ENCODE measurements at places on chromosomes 1 and 21. TPM values are rescaled to one million over a fixed set of nuclear protein-coding genes. Genes with fewer than 3 reads are reported as not detected.

Gene TDRD5
- not detected for total RNA-seq

Gene SMIM11
- 2.7 TPM for total RNA-seq

Gene MYCL
- not detected for total RNA-seq

Gene COL11A1
- total RNA-seq, result not detected

Gene CXADR
- total RNA-seq, result 0.26 TPM

Gene RAD54L
- total RNA-seq, result 63.9 TPM

GRCh38 chr1:167489571-167490340 lies 28.6 kb downstream of the CD247 start:
- no peaks in the 10 kb centered on the region for H3K27me3 ChIP-seq
- peak overlapping the region; percentile 84 for H3K27ac ChIP-seq
- H3K36me3 ChIP-seq, result peaks cover 79% of the 10 kb centered on the region
- H3K4me3 ChIP-seq, result peak overlapping the region; percentile 53
- peak; percentile 62 for DNase-seq

- H3K27ac ChIP-seq, result no peak overlapping the region
- DNase-seq, result no peak
- H3K4me3 ChIP-seq, result no peak overlapping the region
- H3K27me3 ChIP-seq, result peaks cover 9% of the 10 kb centered on the region
- H3K36me3 ChIP-seq, result no peaks in the 10 kb centered on the region
These were observed 11.8 kb downstream of the TP73 start for GRCh38 chr1:3663999-3664699.

GRCh38 chr21:29721221-29721620 lies 218.6 kb downstream of the GRIK1 start:
- no peaks in the 10 kb centered on the region for H3K27me3 ChIP-seq
- no peak for DNase-seq
- no peaks in the 10 kb centered on the region for H3K36me3 ChIP-seq
- H3K4me1 ChIP-seq, result no peaks in the 10 kb centered on the region
- no peak overlapping the region for H3K27ac ChIP-seq

GRCh38 chr1:231020139-231020601 lies 19.9 kb downstream of the FAM89A start:
- H3K27me3 ChIP-seq, result no peaks in the 10 kb centered on the region
- H3K4me3 ChIP-seq, result peak overlapping the region; percentile 46
- H3K27ac ChIP-seq, result peak overlapping the region; percentile 70
- H3K4me1 ChIP-seq, result peaks cover 12% of the 10 kb centered on the region
- peak; percentile 30 for DNase-seq

DNA sequence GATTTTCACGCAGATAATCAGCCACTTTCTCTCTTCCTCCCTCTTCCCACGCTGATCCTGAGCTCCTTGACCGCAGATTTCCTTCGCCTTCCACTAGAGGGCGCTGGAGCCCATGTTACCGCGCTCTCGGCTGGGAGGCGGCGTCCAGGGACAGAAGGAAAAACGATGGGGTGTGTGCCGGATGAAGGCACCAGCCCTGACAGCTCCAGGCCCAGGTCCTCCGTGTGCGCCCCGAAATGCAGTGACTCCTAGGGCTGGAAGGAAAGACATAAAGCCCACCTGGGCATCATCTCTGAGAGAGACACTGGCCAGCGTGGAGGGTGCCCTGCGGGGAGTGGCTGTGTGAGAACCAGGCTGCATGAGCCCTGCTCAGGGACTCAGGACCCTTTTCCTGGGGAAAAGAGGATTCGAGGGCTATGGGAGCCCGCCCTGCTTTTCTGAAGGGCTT lies 44.9 kb upstream of the CYP2J2 start:
- H3K4me3 ChIP-seq, result no peak overlapping the region
- H3K27me3 ChIP-seq, result peaks cover 24% of the 10 kb centered on the region
- no peaks in the 10 kb centered on the region for H3K36me3 ChIP-seq
- H3K4me1 ChIP-seq, result peaks cover 2% of the 10 kb centered on the region
- DNase-seq, result peak; percentile 52
- no peak overlapping the region for H3K27ac ChIP-seq

- H3K36me3 ChIP-seq, result no peaks in the 10 kb centered on the region
- no peaks in the 10 kb centered on the region for H3K4me1 ChIP-seq
- no peaks in the 10 kb centered on the region for H3K27me3 ChIP-seq
- DNase-seq, result no peak
These were observed 98.7 kb downstream of the NCAM2 start for GRCh38 chr21:21096956-21097355.

DNA sequence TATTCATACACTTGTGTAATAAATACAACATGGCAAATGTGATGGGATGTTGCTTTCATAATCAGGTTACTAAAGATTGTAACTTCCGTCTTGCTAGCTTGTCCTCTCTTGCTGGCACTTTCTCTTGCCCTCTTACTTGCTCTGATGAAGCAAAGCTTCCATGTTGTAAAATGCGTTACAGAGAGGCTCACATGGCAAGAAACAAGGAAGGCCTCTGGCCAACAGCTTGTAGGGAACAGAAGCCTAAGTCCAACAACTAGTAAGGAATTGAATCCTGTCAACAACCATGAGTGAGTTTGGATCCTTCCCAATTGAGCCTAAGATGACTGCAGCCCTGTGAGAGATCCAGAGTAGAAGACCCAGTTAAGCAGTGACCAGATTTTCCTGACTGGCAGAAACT lies 15.4 kb downstream of the TMED5 start:
- H3K27ac ChIP-seq, result no peak overlapping the region
- H3K4me1 ChIP-seq, result peaks cover 16% of the 10 kb centered on the region
- no peak for DNase-seq
- H3K27me3 ChIP-seq, result no peaks in the 10 kb centered on the region
- H3K36me3 ChIP-seq, result peaks cover 50% of the 10 kb centered on the region

DNA sequence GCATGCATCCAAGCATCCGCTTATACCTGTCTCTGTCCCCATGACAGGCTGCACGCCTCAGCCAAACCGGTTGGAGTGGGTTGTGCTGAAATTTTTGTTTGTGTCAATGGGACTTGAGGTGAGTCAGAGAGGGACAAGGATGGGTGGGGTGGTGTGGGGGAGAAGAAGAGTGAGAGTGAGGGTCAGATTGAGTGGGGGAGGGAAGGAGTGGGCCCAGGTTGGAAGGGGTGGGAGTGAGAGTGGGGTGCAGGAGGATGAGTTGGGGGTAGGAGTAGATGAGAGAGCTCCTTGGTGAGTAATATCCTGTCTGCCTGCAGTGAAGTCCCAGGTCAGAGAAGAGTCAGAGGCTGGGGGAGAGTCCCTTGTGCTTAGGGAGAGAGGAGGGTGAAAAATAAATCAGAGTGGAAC lies 3.3 kb upstream of the NECTIN4 start:
- H3K4me3 ChIP-seq, result no peak overlapping the region
- DNase-seq, result no peak
- H3K4me1 ChIP-seq, result peaks cover 46% of the 10 kb centered on the region
- H3K36me3 ChIP-seq, result peaks cover 2% of the 10 kb centered on the region

DNA sequence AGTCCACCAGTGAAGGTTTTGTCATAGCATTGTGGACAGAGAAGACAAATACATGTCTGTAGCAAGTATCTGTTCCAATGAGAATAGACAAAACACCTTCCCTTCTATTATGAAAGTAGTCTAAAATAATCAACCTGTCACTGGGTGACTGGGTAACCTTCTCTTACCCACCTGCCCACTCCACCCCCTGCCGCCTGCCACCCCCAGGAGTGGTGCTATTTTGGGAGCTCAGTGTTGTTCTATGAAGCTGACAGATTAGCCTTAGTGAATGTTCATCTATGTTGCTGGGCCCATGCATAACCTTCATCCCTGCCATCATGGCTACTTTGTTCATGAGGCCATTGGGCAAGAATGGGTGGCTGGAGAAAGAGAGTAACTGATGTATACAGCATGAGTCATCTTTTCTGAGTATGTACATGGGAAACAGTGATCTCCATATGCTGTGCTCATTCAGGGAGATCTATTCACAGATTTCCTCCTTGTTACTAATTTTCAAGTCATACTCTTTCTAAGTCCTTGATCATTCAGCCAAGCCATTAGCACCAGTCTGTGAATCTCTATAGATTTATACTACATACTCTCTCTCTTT lies 24.8 kb downstream of the MARK1 start:
- no peaks in the 10 kb centered on the region for H3K36me3 ChIP-seq
- H3K27ac ChIP-seq, result no peak overlapping the region
- H3K27me3 ChIP-seq, result no peaks in the 10 kb centered on the region
- no peak for DNase-seq
- no peak overlapping the region for H3K4me3 ChIP-seq
- no peaks in the 10 kb centered on the region for H3K4me1 ChIP-seq

DNA sequence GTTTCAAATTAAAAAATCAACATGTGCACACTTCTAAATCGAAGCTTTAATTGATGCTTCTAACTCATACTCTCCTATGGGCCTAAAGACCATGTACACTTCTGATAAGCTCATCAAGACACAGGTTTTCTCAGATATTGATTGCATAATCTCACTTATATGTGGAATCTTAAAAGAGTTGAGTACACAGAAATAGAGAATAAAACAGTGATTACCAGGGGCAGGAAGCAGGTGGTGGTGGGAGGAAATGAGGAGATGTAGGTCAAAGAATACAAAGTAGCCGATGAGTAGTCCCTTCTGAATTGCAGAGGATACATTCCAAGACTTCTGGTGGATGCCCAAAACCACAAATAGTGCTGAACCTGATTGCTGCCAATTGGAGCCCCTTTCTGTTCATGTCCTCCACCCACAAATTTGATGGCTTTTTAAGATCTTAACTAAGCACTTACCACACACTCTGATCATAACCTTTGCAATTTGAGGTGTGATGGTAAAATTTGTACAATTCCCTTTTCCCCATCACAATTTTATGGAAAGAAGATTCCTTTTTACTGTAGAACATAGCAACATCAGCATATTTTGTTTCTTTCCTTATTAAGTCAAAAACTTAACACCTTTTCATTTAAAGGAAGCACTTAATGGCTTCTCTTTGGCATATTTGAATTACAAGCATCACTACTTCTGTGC lies 3.3 kb upstream of the CD1B start:
- H3K36me3 ChIP-seq, result no peaks in the 10 kb centered on the region
- peaks cover 8% of the 10 kb centered on the region for H3K27me3 ChIP-seq
- DNase-seq, result no peak
- no peak overlapping the region for H3K27ac ChIP-seq

DNA sequence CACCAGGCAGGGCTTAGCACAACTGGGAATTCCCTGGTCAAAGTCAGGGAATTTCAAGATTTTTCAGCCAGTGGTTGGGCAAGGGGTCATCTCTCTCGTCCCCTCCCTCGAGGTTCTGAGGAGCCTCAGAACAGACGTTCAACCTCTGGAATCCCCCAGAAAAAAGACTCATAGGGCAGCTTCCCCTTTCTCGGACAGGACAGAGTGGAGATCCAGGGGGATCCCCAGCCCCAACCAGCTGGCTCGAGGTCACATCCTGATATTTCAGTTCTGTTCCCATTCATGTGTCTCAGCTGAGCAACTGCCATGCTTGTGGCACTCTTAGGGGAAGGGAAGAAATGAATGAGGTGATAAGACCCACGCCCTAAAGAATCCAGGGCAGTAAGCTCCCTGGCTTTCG lies 4.9 kb upstream of the LAD1 start:
- H3K27ac ChIP-seq, result no peak overlapping the region
- H3K4me3 ChIP-seq, result no peak overlapping the region
- H3K4me1 ChIP-seq, result no peaks in the 10 kb centered on the region
- no peaks in the 10 kb centered on the region for H3K36me3 ChIP-seq

- H3K36me3 ChIP-seq, result no peaks in the 10 kb centered on the region
- H3K27me3 ChIP-seq, result peaks cover 22% of the 10 kb centered on the region
- no peak overlapping the region for H3K4me3 ChIP-seq
- no peak overlapping the region for H3K27ac ChIP-seq
These were observed 47.1 kb upstream of the OLIG2 start for GRCh38 chr21:32978331-32979270.

- no peaks in the 10 kb centered on the region for H3K4me1 ChIP-seq
- H3K4me3 ChIP-seq, result no peak overlapping the region
- no peak for DNase-seq
- H3K27me3 ChIP-seq, result peaks cover 13% of the 10 kb centered on the region
These were observed 94.0 kb downstream of the CCDC185 start for GRCh38 chr1:223486932-223487886.

DNA sequence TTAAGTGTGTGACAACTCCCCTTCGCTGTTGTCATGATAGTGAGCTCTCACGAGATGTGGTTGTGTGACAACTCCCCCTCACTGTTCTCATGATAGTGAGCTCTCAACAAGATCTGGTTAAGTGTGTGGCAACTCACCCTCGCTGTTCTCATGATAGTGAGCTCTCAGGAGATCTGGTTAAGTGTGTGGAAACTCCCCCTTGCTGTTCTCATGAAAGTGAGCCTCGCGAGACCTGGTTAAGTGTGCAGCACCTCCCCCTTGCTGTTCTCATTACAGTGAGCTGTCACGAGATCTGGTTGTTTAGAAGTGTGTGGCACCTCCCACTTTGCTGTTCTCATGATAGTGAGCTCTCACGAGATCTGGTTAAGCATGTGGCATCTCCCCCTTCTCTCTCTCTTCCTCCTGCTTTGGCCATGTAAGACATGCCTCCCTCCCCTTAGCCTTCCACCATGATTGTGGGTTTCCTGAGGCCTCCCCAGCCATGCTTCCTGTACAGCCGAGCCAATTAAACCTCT lies 25.1 kb upstream of the LSS start:
- peaks cover 42% of the 10 kb centered on the region for H3K4me1 ChIP-seq
- no peaks in the 10 kb centered on the region for H3K27me3 ChIP-seq
- peak; percentile 80 for DNase-seq
- peak overlapping the region; percentile 56 for H3K4me3 ChIP-seq
- peak overlapping the region; percentile 94 for H3K27ac ChIP-seq
- peaks cover 87% of the 10 kb centered on the region for H3K36me3 ChIP-seq

DNA sequence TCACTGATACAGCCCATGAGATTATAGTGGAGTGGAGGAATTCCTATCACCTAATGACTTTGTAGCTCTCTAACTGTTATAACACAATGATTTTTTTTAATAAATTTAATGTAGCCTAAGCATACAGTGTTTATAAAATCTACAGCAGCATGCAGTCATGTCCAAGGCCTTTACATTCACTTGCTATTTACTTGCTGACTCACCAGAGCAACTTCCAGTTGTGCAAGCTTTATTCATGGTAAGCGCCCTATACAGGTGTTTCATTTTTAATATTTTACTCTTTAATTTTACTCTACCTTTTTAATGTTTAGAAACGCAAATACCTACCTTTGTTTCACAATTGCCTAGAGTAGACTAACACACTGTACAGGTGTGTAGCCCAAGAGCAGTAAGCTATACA lies 1652.2 kb downstream of the BRINP3 start:
- no peaks in the 10 kb centered on the region for H3K36me3 ChIP-seq
- DNase-seq, result no peak
- no peaks in the 10 kb centered on the region for H3K4me1 ChIP-seq
- no peak overlapping the region for H3K27ac ChIP-seq
- H3K27me3 ChIP-seq, result no peaks in the 10 kb centered on the region

DNA sequence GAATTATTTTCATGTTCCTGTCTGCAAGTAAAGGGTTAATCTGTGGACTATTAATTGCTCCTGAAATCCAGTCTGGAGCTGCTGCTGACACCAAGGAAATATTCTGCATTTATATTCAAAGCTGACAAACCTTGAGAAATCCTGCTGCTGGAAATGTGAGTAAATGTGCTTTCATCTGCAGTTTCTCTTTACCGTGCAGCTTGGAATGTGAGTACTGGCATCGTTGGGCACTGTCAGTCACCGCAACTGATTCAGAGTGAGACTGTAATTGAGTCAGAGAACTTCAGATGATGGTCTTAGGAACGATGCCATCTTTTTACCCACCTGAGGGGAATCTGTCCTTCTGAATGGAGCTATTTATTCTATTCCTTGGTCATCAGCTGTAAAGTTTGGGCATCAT lies 420.6 kb downstream of the SIPA1L2 start:
- no peaks in the 10 kb centered on the region for H3K36me3 ChIP-seq
- no peak overlapping the region for H3K4me3 ChIP-seq
- H3K27me3 ChIP-seq, result peaks cover 4% of the 10 kb centered on the region
- H3K27ac ChIP-seq, result no peak overlapping the region
- DNase-seq, result no peak
- no peaks in the 10 kb centered on the region for H3K4me1 ChIP-seq

GRCh38 chr1:167161242-167161641 lies 59.4 kb upstream of the POU2F1 start:
- DNase-seq, result no peak
- peaks cover 9% of the 10 kb centered on the region for H3K4me1 ChIP-seq
- H3K4me3 ChIP-seq, result no peak overlapping the region
- H3K27me3 ChIP-seq, result peaks cover 9% of the 10 kb centered on the region
- no peak overlapping the region for H3K27ac ChIP-seq
